Smooth muscle cell of the coronary artery (primary cell): ENCODE measurements at places on chromosomes 2 and 18. TPM values are rescaled to one million over a fixed set of nuclear protein-coding genes. Genes with fewer than 3 reads are reported as not detected.

The HOXD4 gene
- 0.08 TPM in 1 of 2 replicates, not detected in the other for total RNA-seq

The SPHKAP gene
- total RNA-seq: not detected in 2 replicates

The CHRNA1 gene
- total RNA-seq: not detected in 2 replicates

The FBXO36 gene
- total RNA-seq: 0.82 and 1.4 TPM in 2 replicates

The DAPL1 gene
- total RNA-seq: not detected in 2 replicates

The TUBA4B gene
- total RNA-seq: not detected in 2 replicates

The CDH19 gene
- total RNA-seq: under 0.01 and 2.5 TPM in 2 replicates

The RNF144A gene
- total RNA-seq: 1.7 and 5.1 TPM in 2 replicates

The EPB41L3 gene
- total RNA-seq: 0.68 and 157 TPM in 2 replicates

The GCG gene
- total RNA-seq: not detected in 2 replicates

The CAPN14 gene
- total RNA-seq: 0.08 and 0.12 TPM in 2 replicates

The RASGRP3 gene
- 2.9 and 4.1 TPM in 2 replicates for total RNA-seq

The BOLL gene
- not detected in 2 replicates for total RNA-seq

The EGR4 gene
- not detected in 2 replicates for total RNA-seq
